ENCODE measurements at places on chromosomes 1 and 21.

DNA sequence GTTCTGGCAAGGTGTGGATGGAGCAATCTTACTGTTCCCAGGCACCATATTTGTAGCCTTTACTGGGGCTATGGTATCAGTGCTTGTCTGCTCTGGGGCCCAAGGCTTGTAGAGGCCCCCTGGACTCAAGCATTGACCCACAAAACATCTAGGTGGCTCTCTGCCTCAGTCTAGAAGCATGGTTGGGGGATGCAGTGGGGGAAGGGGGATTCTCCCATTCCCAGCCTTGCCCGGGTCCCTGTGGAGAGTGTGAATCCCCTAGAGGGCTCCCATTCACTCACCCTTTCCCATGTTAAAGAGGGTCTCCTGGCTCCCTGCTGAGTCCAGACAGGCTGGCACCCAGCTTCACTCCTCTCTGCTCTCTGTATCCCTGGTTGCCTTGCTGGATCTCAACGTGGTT, 28.2 kb upstream of the DIRAS3 start:
- no peak for DNase-seq

- no peak for DNase-seq
Observed at GRCh38 chr1:113868387-113869083, 3.0 kb downstream of the PTPN22 start.

- DNase-seq = no peak
Observed at GRCh38 chr1:11143401-11143800, 43.7 kb upstream of the EXOSC10 start.

DNA sequence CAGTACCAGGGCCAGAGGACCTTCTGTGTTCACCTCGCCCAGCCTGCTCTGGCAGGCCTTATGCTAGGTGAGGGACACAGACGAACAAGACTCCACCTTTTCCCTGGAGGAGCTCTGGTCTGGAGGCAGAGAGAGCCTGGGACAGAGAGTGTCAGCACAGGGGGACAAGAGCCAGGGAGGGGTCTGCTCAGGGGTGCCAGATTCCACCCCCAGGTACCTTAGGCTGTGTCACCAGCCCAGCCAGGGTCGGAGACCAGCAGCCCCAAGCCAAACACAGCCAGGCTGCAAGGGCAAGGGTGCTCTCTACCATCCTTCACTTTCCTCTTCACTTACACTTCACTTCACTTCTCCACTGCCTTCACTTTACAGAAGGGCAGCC, 4.3 kb upstream of the LRP8 start:
- DNase-seq = no peak

DNA sequence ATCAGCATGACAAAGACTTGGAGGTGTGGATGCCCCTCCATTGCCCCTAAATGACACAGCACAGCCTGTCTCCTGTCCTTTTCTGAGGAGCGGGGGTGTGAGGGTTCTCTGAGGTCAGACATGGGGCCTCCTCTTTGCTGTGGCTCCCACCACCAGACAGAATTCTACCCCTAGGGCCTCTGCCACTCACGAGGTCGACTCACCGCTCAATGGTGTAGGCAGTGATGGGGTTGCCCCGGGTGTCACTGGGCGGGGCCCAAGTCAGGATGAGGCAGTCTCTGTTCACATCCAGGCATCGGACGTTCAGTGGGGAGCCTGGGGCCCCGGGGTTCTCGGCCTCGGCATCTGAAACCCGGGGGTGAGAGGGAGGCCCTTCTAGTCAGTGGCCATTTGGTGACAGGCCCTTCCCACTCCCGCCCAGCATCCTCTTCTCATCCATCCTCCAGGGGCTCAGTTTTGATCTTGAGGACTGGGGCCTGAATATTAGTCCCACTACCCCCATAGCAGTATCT, 19.9 kb downstream of the MYOM3 start:
- DNase-seq = no peak

- DNase-seq = no peak
Observed at GRCh38 chr1:111214884-111215283, 12.6 kb upstream of the CHI3L2 start.

- no peak for DNase-seq
Observed at GRCh38 chr1:198968866-198969265, 330.0 kb downstream of the PTPRC start.

DNA sequence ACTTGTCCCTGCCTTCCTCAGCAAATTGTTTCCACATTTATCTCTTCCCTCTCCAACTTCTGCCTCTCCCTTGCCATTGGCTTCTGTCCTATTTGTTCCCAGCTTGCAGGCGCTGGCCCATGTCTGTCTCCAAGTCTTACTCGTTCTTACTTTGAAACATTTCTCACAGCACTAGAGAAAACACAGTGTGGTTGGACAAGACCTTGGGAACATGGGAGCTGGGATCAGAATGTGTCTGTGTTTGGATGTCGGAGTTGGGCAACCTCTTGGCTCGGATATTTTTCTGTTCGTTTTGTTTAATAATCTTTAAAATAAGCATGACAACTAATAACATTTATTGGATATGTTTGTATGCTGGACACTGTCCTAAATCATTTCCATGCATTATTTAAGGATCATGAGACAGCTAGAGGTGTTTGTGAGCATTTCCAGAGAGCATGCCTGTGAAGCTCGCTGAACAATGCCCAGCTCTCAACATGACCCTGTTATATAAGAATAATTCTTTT, 5.9 kb upstream of the BRWD1 start:
- DNase-seq = peak; percentile 63

DNA sequence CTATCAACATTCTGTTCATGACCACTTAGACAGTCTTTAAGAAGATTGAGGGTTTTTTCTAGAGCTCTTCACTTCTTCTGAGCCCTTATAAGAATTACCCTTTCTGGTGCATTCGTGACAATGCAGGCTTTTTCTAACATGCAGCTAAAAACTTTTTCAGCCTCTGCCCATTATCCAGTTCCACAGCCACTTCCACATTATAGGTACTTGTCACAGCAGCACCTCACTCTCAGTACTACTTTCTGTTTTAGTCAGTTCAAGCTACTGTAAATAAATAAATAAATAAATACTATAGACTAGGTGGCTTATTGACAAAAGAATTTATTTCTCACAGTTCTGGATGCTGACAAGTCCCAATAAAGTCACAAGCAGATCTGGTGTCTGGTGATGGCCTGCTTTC, 284.4 kb upstream of the PKN2 start:
- DNase-seq = no peak

GRCh38 chr1:8892026-8892425, 13.5 kb upstream of the ENO1 start:
- DNase-seq = no peak

DNA sequence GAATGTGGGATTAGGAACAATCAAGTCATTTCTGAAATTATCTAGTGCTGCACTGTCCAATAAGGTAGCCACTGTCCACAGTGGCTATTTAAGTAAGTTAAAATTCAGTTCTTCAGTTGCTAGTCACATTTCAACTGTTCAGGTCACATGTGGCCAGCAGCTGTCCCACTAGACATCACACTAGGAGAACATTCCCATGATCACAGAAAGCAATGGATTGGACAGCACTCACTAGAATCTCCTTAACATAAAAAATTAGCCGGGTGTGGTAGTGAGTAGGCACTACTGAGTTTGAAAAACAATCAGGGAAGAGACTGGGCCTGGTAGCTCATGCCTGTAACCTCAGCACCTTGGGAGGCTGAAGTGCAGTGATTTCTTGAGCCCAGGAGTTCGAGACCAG, 33.6 kb downstream of the NUP133 start:
- DNase-seq = no peak

- no peak for DNase-seq
Observed at GRCh38 chr1:223136086-223136485, 7.0 kb downstream of the TLR5 start.

GRCh38 chr1:18010408-18010807, 97.2 kb upstream of the IGSF21 start:
- no peak for DNase-seq

DNA sequence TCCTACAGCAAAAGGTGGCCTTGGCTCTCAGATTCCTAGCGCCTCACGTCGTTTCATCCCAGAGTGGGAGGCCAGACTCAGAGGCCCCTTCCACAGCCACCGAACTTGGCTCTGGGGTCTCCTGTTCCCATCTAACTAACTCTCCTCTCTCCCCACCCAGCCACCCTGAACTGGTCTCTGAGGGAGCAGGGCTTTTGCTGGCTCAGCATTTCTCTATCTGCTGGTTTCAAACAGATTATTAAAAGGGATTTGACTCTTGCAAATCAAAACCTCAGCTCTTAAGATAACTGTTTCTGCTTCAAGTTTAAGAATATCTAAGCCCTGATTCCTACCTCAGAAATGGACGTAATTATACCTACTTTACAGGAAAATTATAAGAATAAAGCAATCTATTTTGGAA, 91.0 kb upstream of the ATP1B1 start:
- no peak for DNase-seq

- no peak for DNase-seq
Observed at GRCh38 chr1:163128282-163128681, 59.1 kb downstream of the RGS4 start.

DNA sequence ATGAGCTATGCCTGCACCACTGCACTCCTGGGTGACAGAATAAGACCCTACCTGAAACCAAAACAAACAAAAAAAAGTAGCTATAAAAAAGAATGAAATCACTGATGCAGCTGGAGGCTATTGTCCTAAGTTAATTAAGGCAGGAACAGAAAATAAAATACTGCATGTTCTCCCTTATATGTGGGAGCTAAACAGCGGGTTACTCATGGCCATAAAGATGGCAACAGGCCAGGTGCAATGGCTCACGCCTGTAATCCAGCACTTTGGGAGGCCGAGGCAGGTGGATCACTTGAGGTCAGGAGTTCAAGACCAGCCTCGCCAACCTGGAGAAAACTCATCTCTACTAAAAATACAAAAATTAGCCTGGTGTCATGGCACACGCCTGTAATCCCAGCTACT, 152.7 kb downstream of the PIK3R3 start:
- DNase-seq = no peak

GRCh38 chr1:60483509-60483908, 409.9 kb upstream of the C1orf87 start:
- DNase-seq = no peak

- DNase-seq = peak; percentile 41
Observed at GRCh38 chr1:11690397-11691301, 861 bp upstream of the DRAXIN start.

- peak; percentile 90 for DNase-seq
Observed at GRCh38 chr1:229227298-229227919, 43.5 kb upstream of the RAB4A start.

- peak; percentile 47 for DNase-seq
Observed at GRCh38 chr21:37758982-37759381, 157.3 kb downstream of the KCNJ6 start.

DNA sequence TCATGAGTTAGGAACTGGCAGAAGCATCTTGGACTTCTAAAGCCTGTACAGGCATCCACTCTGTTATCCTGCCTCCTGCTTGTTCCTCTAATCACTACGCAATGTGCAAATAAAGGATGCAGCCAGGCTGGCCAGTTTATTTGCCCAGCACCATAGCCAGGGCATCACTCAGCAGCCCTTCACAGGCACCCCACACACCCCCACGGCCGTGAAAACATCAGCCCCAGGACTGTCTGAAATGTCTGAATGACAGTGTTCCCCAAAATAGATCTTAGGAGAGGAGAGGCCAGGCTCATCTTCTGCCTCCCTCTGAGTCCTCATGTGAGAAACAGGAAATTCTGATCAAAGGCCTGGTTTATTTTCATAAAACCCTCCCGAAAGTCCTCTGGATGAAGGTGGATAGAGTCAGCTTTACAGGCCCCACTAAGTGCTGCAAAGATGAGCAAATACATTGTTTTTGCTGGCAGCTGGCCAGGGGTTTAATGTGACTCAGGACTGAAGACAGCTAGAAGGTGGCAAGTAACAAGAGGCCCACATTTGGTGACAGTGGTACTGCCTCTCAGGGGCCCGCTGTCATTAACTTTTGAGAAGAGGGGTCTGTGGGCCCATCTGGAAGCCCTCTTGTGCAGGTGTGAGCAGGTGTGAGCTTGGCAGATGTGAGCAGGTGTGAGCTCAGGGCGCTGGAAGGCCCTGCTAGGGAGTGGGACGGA, 32.9 kb downstream of the GRHL3 start:
- DNase-seq = no peak

DNA sequence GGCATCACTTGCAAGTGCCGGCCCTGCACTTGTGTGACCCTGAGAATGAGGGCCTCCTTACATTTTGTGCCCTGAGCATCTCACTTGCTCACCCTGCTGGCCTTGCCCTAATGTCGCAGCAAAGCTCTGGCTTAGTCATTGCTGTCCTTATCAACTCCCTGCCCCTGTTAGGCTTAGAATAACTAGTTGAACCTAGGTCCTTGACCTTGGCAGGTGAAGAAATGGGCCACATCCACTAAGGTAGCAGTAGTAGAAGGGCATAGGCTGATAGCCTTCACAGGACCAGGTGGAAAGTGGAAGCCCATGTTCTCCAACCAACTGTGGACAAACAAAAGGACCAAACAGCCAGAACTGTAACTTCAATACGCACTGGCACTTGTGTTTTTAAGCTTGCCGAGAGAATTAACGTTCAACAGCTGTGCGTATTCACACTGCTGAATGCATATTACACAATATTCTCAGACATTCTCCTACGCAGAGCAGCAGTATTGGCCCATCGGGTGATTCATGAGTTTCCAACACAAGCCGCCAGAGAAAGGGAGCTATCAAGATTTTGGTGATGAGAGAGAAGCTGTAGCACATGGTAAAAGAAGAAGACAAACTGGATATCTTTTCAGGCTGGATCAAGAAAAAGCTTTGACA, 27.7 kb upstream of the PTGFRN start:
- DNase-seq = peak; percentile 31

DNA sequence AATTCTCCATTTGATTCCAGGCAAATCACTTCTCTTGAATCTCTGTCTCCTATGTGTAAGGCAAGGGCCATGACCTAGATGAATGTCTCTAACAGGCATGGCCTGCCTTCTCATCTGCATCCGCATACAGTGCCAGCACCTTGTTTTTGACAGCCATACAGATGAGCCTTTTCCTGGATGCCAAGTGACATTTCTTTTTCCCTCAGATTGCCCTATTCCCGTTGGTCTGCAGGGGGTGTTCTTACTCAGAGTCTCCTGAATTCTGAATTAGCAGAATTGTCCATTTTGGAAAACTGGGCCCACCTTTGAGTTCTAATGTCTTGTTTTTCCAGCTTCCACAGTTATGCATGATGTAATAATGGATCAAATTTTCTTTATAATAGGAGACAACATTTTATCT, 88.0 kb upstream of the ADAR start:
- peak; percentile 21 for DNase-seq

- no peak for DNase-seq
Observed at GRCh38 chr1:196445775-196446174, 162.5 kb downstream of the KCNT2 start.

Data from cardiac muscle cell (in vitro differentiated cells and primary cell).